Suppressor macrophage treated with lipopolysaccharide for 4 hours (primary cell): ENCODE measurements at places on chromosomes 5 and 9.

GRCh38 chr5:66122379-66123034 is 21.6 kb upstream of the SREK1 start:
- DNase-seq, result no peak

- no peak for DNase-seq
Observed at GRCh38 chr5:158351485-158352125, 492.7 kb upstream of the CLINT1 start.

DNA sequence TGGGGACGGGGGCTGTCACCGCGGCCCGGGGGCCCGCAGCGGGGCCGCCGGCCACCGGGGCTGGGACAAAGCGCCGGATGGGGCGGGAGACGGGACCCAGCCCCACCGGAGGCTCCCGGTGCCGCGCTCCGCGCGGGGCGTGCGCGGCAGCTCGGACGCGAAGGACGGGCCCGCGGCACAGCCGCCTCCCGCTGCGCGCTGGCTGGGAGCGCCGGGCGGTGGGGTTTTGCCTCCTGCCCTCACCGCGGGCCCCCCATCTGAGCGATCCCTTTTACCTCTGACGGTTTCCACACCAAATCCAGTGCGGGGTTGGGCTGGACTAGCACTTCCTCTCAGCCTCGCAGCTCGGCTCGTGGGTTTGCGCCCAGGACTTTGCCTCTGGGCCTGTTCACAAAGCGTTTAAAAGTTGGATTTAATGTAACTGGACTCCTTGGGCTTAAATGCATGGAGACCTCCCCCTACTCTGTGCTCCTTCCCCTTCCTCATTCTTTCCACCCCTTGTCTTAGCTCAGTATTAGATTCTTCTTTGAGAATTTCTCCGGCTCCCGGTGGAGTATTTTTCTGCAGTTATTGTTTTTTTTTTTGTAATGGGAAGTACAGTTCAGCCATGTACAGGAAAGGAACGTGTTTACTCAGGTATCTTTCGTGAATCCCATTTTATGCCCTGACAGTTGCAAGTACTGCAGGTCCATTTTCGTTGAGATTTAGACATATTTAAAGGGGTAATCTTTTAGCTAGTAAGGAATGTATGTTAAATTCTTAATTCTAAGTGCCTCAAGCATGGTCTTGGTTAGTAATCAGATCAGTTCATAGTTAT is 691 bp downstream of the FCHO2 start:
- DNase-seq, result peak; percentile 59

- no peak for DNase-seq
Observed at GRCh38 chr5:127907907-127908306, 175.7 kb upstream of the SLC12A2 start.

DNA sequence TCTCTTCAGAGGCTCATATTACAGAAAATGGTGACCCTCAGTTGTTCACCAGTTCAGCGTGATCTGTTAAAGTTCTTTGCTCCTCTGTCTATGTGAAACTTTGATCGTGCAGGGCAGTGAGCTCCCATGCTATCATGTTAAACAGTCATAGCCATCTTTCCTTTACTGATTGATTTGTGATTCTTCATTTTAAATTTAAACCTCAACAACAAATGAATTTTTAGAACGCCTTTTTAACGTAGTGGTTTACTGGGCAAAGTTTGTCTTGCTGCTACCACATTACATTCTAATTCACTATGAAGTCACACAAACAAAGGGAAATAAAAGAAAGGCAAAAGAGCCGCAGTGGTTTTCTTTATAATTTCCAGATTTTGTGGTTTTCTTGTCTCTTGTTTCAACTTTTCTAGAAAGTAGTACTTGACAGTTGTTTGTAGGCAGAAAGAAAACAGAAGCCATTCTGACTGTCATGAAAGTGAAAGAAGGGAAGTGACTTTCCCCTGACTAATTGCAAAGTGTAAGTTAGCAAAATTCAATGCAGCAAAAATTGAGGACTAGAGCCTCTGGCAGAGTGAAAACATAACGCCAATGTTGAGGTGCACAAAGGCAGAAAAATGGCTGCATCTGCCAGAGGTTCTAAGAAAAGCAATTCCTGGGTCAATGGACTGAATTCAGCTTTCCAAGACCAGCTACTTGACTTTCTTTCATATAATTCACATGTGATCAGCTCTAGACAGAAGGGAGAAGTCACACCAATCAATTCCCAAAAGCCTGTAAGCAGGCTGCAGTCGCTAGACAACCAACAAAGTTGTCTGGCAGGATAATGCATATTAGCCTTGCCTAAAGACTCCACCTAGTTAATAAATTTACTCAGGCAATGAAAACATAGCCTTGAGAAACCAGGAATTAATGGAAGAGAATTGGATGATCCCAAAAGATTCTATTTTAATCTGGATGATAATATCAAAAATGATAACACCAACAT is 7.1 kb upstream of the IFNA6 start:
- peak; percentile 74 for DNase-seq

- peak; percentile 20 for DNase-seq
Observed at GRCh38 chr9:84322828-84323227, 17.7 kb downstream of the SLC28A3 start.

- no peak for DNase-seq
Observed at GRCh38 chr9:94663640-94664039, 24.3 kb upstream of the FBP1 start.

DNA sequence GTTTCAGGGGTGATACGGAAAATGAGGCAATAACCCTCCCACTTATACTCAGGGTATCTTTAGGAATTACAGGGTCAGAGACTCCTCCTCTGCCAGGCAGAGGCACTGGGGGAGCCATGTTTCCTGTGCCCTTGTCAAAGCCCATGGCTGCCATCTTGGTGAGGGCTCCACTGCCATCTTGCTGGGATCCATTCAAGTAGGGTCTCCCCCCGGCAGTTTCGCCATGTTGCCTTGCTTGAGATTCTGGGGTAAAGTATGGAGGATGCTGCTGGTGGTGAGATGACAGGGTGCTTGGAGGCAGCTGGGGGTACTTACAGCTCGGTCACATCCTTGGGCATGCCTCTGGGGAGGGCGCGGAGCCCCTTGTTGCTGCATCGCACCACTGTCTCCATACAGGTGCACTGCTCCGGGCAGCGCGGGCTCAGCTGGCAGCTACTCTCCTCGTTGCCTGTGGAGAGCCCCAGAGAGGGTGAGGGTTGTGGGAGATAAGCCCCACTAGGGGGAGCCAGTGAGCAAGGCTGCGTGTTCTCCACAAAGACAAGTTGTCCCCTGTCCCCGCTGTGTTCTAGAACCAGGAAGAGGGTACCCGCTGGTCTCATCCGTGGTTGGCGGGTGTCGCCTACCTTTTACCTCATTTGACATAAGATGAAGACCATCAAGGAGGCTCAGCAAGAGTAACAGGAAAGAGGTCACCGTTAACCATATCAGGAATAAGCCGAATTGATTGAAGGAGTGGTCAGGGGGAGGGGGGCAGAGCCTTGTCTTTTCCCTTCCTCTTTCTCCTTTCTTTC is 169.0 kb upstream of the PANK3 start:
- DNase-seq, result peak; percentile 73

DNA sequence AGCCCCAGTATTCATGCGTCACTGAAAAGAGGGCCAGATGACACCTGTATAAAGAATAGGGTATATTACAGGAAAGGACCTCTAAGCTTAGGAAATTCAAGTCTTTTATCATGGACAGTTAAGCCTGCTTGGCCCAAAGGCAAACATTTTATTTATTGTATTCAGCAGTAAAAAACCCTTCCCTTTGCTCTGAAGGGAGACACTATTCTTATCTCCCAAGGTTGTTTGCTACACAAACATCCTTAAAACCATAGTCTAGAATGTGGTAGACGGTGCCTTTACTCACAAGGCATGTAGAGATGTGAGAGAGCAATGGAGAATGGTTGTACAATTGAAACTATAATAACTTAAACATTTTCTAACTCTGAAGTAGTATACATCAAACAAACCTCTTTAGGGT is 33.9 kb downstream of the FTMT start:
- DNase-seq, result no peak

GRCh38 chr5:75053304-75054133 is 1.2 kb upstream of the GCNT4 start:
- DNase-seq, result peak; percentile 94

GRCh38 chr9:130770679-130771442 is 64.2 kb upstream of the ABL1 start:
- DNase-seq, result peak; percentile 60
